ENCODE measurements at places on chromosomes 5 and 9.

DNA sequence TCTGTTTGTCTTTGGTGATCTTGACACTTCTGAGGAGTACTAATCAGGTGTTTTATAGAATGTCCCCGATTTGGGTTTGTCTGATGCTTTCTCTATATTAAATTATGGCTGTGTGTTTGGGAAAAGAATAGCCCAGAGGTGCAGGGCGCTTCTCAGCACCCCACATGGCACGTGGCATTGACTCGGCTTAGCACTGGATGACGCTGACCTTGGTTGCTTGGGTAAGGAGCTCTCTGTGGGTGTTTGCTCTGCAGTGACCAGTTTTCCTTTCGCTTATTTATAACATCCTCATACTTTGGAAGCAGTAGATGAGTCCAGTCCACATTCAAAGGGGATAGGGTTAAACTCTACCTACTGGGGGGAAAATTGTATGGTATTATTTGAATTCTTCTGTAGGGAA lies 12.5 kb upstream of the FAM120AOS start:
- H3K4me3 ChIP-seq = no peak overlapping the region
- DNase-seq = no peak
- H3K4me1 ChIP-seq = peaks cover 83% of the 10 kb centered on the region
- H3K27ac ChIP-seq = no peak overlapping the region
- no peaks in the 10 kb centered on the region for H3K27me3 ChIP-seq
- peaks cover 7% of the 10 kb centered on the region for H3K36me3 ChIP-seq

- H3K4me3 ChIP-seq = no peak overlapping the region
- peaks cover 27% of the 10 kb centered on the region for H3K27me3 ChIP-seq
- H3K27ac ChIP-seq = no peak overlapping the region
- peaks cover 43% of the 10 kb centered on the region for H3K4me1 ChIP-seq
- DNase-seq = peak; percentile 27
Measured at GRCh38 chr9:96126321-96126881, 175.6 kb downstream of the HSD17B3 start.

- no peak overlapping the region for H3K4me3 ChIP-seq
- H3K27me3 ChIP-seq = peaks cover 7% of the 10 kb centered on the region
- H3K4me1 ChIP-seq = peaks cover 26% of the 10 kb centered on the region
- DNase-seq = no peak
Measured at GRCh38 chr9:114408645-114409044, 20.9 kb upstream of the AKNA start.

DNA sequence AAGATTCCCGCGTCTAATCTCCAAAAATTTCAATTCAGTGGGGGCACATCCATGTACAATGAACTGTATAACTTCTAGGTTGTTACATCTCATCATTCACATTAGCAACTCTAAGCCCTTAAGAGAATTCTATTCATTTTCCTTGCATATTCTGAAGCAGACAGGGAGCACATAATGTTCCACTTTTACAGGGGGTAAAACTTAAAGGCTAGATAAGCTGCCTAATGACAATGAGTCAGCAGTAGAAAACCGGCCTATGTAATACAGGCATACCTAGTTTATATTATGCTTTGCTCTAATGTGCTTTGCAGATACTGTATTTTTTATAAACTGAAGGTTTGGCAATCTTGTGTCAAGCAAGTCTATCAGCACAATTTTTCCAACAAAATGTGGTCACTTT lies 40.4 kb downstream of the PTAR1 start:
- H3K27ac ChIP-seq = no peak overlapping the region
- no peaks in the 10 kb centered on the region for H3K4me1 ChIP-seq
- H3K27me3 ChIP-seq = peaks cover 2% of the 10 kb centered on the region
- peaks cover 59% of the 10 kb centered on the region for H3K36me3 ChIP-seq

- H3K27me3 ChIP-seq = peaks cover 8% of the 10 kb centered on the region
- no peaks in the 10 kb centered on the region for H3K36me3 ChIP-seq
- no peaks in the 10 kb centered on the region for H3K4me1 ChIP-seq
Measured at GRCh38 chr9:17881371-17881770, 302.5 kb downstream of the SH3GL2 start.

DNA sequence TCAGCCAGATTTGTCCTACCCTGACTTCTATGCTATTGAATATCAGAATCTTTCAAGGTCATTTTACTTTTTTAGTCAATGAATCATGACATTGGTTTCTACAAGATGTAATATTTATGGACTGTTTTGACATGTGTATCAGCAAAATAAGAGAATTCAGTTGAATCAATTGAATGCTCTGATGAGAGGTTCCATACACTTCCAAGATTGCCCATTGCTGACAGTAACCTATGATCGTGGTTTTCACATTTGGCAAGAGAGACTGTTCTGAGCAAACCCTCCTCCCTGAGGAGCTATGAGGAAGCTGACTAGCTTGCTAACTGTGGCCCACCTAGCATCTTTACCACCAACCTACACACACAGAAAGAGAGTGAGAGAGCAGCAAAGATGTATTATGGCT lies 56.7 kb upstream of the FST start:
- no peak overlapping the region for H3K4me3 ChIP-seq
- no peak overlapping the region for H3K27ac ChIP-seq
- peaks cover 56% of the 10 kb centered on the region for H3K4me1 ChIP-seq
- no peaks in the 10 kb centered on the region for H3K36me3 ChIP-seq

DNA sequence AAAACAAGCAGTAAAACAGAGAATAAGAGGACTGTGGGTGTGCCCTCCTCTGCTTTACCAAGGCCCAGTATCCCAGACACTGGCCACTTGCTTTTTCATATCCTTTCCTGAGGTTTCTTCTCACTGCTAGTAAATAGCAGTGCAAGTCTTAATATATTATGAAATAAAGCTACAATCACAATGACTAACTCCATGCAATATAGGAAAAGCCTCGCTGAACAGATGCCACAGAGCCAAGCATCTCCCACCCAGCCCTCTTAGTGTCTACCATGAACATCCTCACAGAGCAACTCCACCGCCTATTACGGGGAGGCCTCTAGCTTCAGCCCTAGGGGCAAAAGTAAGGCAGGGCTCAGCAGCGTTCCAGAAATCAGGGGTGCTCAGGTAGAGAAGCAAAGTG lies 130.7 kb upstream of the LHFPL2 start:
- peak overlapping the region; percentile 72 for H3K27ac ChIP-seq
- H3K4me3 ChIP-seq = no peak overlapping the region
- peaks cover 27% of the 10 kb centered on the region for H3K4me1 ChIP-seq
- peaks cover 22% of the 10 kb centered on the region for H3K36me3 ChIP-seq

GRCh38 chr9:121207371-121207940 lies 5.8 kb upstream of the RAB14 start:
- DNase-seq = no peak
- H3K4me1 ChIP-seq = peaks cover 4% of the 10 kb centered on the region
- H3K27ac ChIP-seq = no peak overlapping the region
- no peak overlapping the region for H3K4me3 ChIP-seq
- peaks cover 9% of the 10 kb centered on the region for H3K27me3 ChIP-seq
- no peaks in the 10 kb centered on the region for H3K36me3 ChIP-seq

DNA sequence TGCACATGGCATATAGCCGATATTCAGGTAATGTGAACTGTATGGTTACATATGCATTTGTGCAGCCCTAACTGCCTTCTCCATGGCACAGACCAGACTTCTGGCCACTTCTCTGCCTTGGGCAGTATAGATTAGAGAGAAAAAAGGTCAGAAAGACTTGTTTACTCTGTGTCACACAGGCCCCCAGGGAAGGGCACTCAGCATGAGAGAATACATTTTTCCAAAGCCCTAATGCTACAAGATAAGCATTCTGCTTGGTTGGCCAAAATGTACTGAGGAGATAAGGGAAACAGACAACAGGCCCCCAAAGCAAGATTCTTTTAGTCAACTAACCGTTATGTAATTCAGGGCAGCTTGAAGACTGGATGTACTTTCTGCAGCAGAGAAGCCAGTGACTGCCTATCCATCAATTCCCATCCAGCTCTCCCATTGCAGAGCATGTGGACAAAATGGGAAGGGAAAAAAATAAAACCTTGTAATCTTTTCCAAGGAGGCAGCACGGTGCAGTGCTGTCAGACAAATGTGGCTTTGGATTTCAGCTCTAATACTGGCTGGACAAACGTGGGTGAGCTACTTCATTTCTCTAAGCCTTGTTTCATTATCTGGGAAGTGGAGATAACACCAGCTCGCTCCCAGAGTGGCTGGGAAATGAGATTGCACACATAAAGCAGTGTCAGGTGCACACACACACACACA lies 205.9 kb downstream of the NSG2 start:
- peaks cover 7% of the 10 kb centered on the region for H3K27me3 ChIP-seq
- H3K27ac ChIP-seq = no peak overlapping the region
- peaks cover 13% of the 10 kb centered on the region for H3K4me1 ChIP-seq
- no peak for DNase-seq
- no peaks in the 10 kb centered on the region for H3K36me3 ChIP-seq

GRCh38 chr5:28249771-28250415 lies 1211.5 kb upstream of the CDH9 start:
- H3K36me3 ChIP-seq = no peaks in the 10 kb centered on the region
- no peaks in the 10 kb centered on the region for H3K27me3 ChIP-seq
- DNase-seq = no peak
- H3K4me3 ChIP-seq = no peak overlapping the region
- no peaks in the 10 kb centered on the region for H3K4me1 ChIP-seq
- H3K27ac ChIP-seq = no peak overlapping the region

DNA sequence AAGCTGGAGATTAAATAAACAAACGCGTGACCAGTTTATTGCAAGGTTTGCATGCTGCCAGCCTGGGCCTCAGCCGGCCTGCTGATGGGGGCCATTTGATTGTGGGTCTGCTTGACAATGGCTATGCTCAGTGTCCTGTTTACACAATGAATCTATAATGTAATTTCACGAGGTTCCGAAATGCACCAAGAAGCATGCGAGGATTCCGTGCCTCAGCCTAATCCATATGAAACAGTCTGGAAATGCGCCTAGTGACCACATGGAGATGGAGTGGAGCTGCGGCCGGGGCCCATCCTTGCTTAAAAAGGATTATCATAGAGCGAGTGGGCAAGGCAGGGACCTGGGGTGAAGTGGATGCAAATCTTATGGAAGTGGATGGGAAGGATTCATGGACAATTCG lies 382.4 kb downstream of the CDK5RAP2 start:
- H3K36me3 ChIP-seq = no peaks in the 10 kb centered on the region
- peak overlapping the region; percentile 9 for H3K27ac ChIP-seq
- H3K4me1 ChIP-seq = peaks cover 23% of the 10 kb centered on the region
- H3K4me3 ChIP-seq = no peak overlapping the region
- DNase-seq = no peak

DNA sequence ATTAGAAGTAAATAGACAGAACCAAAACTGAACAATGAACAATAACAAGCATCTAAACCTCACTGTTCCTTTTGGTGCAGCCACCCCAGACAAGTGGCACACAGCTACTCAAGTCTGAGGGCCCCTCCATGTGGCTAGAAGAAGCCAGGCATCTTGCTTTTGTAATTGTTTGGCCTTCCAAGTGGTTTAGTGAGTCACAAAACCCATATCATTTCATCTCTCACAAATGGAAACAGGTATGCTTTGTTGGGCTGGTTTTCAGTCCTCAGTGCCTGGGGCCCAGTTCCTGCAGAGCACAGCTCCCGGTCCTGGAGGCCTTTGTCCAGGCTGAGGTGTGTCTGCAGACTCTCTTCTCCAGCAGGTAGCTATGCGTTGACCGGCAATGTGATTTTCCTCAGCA lies 16.7 kb downstream of the PRLR start:
- peaks cover 7% of the 10 kb centered on the region for H3K27me3 ChIP-seq
- no peaks in the 10 kb centered on the region for H3K4me1 ChIP-seq
- no peak overlapping the region for H3K4me3 ChIP-seq

DNA sequence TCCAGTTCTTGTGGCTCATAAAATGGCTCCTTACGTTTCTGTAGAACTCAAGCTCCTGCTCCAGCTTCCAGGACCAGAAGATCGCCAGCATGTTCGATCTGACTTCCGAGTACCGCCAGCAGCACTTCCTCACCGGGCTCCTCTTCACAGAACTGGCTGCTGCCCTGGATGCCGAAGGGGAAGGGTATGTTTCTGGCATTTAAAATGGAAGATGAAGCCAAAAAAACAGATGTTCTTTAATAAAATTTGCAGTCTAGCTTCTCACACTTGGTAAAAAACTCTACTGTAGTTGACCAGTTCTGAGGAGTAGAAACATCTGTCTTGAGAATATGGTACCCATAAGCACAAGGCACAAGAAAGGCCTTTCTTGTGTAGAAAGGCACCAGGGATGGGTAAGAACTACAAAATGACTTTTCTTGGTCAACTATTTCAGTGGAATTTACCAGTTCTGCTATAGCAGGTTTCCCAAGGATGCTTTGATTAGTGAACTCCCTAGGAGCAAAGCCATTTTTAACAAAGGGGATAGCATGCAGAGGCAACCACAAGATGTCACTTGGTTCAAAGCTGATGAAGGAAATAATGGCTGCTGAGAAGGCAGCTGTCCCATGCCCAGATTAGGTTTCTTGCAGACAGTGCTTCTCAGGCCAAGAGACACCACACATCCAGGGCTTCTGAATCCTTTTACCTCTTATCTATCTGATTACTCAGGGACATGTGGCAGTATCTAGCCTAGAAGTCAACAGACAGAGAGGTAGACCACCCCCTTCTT lies 192.4 kb downstream of the DOCK8 start:
- no peak overlapping the region for H3K27ac ChIP-seq
- no peak overlapping the region for H3K4me3 ChIP-seq
- no peaks in the 10 kb centered on the region for H3K36me3 ChIP-seq
- peaks cover under 1% of the 10 kb centered on the region for H3K4me1 ChIP-seq
- DNase-seq = no peak

DNA sequence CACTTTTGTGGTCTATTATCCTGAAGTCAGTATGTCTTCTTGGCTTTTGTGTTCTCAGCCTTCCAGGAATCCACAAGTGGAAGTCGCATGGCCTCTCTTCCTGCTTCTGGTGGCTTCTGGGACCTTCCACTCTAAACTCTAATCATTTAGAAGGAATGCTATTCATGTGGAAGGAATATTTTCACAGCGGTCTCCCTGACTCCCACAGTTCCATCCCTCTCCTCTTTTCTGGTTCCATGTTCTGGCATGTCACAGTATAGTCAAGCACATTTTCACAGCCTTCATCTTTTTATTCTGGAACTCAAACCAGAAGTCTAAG lies 7.3 kb upstream of the RAI14 start:
- H3K27ac ChIP-seq = no peak overlapping the region
- peaks cover 9% of the 10 kb centered on the region for H3K4me1 ChIP-seq
- peaks cover 4% of the 10 kb centered on the region for H3K36me3 ChIP-seq
- peaks cover 17% of the 10 kb centered on the region for H3K27me3 ChIP-seq

- H3K4me3 ChIP-seq = no peak overlapping the region
- H3K36me3 ChIP-seq = peaks cover 13% of the 10 kb centered on the region
- DNase-seq = no peak
- peak overlapping the region; percentile 94 for H3K27ac ChIP-seq
Measured at GRCh38 chr5:96756985-96757384, 50.8 kb downstream of the ERAP1 start.

GRCh38 chr9:133067813-133068212 lies 6.0 kb downstream of the CEL start:
- no peak overlapping the region for H3K27ac ChIP-seq
- no peak for DNase-seq
- no peak overlapping the region for H3K4me3 ChIP-seq
- no peaks in the 10 kb centered on the region for H3K4me1 ChIP-seq
